ENCODE measurements at places on chromosomes 7 and 10.

DNA sequence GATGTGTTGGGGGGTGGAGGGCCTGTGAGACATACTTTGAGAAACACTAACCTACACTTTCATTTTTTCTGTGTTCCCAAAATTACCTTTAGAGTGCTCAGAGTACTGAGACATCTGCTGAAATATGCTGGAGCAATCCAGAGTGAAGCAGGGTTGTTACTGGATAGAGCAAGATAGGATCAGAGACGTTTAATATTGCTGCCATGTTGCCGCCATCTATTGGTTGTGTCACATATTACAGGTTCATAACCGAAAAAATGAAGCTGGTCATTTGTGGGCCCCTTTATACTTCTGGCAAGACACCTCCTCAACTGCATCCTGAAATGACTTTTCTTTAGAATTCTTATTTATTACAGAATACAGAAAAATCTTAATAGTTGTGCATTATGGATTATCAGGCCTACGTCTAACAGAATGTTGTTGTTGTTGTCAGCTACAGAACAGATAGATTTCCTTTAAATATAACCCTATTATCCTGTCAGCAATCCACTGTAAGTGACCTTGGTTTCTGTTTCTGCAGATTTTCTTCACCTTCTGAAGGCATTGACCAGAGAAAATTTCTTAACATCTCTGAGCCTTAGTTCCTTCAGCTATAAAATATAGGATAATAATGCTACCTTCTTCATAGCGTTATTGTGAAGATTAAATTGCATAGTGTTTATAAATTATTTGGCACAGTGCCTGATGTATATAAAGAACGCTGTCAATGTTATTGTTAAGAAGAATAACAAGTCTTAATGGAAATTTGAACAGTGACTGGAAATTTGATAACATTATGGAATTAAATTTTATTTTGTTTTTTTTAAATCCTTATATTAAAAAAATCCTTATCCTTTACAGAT, 16.2 kb upstream of the DLD start:
- peak; percentile 70 for DNase-seq

- no peak for DNase-seq
Observed at GRCh38 chr7:124155432-124156022, 122.7 kb upstream of the TMEM229A start.

DNA sequence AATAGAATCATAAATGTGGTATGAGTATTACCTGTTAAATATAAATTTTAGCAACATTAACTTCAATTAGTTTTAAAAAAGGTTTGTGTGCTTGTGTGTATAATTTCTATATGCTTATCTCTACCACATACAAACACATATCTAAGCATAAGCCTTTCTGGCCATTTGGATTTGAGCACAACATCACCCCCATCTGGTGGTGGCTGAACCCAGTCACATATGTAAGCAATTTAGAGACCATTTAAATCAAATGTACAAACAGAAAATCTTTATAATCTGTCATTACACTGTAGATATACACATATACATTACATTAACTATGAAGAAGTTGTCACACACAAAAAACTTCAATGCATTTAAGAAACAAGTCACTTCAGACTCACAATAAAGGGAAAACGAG, 31.7 kb downstream of the GPR22 start:
- DNase-seq = peak; percentile 48

- no peak for DNase-seq
Observed at GRCh38 chr10:67971311-67971710, 86.9 kb downstream of the SIRT1 start.

- DNase-seq = no peak
Observed at GRCh38 chr7:8325067-8325466, 63.1 kb upstream of the ICA1 start.

DNA sequence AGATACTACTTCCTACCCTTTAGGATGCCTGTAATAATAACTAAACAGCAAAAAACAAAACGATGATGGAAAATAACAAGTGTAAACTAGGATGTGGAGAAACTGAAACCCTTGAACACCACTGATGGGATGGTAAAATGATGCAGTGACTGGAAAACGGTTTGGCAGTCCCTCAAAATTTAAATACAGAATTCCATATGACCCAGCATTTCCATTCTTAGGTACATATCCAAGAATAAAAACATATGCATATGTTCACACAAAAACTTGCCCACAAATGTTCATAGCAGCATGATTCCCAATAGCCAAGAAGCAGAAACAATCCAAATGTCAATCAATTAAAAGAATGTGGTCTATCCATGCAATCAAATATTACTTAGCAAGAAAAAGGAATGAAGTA, 25.8 kb downstream of the SMURF1 start:
- no peak for DNase-seq

GRCh38 chr7:102273749-102274712, 12.6 kb upstream of the SH2B2 start:
- peak; percentile 60 for DNase-seq

GRCh38 chr7:116211006-116211912, 920 bp downstream of the TES start:
- peak; percentile 94 for DNase-seq

GRCh38 chr10:122931088-122931906, 20.9 kb downstream of the FAM24A start:
- DNase-seq = no peak

GRCh38 chr7:151553356-151553755, 33.7 kb upstream of the RHEB start:
- DNase-seq = no peak

- DNase-seq = peak; percentile 43
Observed at GRCh38 chr10:79444199-79445119, 965 bp downstream of the ZCCHC24 start.

GRCh38 chr7:148699024-148699781, 500 bp downstream of the CUL1 start:
- DNase-seq = no peak

DNA sequence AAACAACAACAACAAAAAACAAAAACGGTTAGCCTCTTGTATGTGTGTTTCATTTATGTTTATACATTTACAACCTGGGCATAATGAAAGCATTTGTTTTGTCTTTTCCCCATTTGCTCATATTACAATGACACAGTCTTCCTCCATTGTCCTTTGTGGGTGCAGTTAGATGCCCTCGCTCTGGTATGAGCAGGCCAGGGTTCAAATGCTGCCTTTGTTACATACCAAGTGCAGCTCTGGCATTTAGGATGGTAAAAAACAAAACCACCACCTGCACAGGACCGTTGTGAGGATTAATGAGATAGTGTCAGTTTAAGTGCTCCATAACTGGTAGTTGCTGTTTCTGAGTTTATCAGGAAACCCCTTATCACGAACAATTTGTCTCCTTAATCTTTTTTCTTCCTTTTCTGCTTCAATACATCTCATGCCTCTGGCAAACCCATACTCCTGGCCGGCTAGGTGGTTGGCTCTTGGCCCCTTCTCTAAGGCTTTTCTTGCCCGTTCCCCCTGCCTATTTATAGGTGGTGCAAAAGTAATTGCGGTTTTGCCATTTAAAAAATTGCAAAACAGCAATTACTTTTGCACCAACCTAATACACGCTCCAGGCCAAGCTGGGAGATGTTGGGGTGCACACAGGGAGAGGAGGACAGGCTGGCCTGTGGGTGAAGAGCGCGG, 18.6 kb upstream of the TMEM225B start:
- no peak for DNase-seq

DNA sequence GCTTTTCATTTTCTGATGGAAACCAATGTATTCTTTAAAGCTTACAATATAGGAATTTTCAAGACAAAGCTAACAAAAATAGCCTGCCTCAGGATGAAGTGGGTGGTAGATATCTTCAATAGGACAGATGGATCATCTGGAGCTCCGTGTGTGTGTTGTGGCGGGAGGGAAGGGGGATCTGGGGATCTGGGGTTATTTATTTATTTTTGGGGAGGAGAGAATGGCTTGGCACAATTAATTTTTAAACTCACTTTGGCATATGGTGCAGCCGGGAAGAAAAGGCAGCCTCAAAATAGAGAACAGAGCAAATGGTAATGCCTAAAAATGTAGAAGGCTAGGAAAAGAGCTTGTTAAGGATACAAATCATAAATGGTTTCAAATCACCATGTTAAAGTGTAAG, 11.6 kb upstream of the ABLIM1 start:
- DNase-seq = no peak

DNA sequence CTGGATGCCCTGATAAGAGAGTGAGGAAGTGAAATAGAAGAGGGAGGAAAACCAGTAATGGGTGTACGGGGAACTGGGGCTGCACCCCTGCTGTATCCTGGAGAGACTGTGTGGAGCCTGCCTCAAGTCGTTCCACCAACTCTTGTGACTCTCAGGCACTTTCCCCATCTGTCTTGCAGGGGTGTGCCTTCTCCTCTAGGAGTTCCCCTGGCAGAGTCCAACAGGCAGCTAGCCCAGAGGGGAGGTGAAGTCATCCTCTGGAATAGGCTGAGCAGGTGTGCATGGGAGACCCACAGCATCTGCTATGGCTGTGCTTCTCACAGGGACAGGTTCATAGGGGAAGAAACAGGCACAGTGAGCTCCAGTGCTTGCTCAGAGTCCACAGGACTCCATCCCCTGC, 46.8 kb downstream of the WIPF3 start:
- no peak for DNase-seq

GRCh38 chr7:64802699-64803098, 8.5 kb downstream of the ZNF138 start:
- DNase-seq = no peak

DNA sequence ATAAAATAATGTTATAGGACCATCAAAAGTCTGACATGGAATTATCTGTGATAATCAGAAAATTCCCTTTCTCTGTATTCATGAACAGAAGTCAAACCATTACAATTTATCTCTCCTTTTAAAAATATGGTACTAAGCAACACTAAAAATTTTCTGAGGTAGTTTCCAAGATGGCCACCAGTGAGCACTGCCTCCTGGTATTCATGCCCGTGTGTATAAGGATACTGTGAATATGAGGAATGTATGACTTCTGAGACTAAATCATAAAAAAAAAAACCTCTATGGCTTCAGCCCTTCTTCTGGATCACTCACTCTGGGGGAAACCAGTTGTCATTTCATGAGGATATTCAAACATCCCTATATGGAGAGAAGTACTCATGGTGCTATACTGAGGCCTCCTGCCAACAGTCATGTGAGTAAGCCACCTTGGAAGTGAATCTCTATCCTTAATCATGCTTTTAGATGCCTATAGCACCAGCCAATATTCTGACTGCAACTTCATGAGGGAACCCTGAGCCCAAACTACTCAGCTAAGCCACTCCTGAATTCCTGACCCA, 41.1 kb downstream of the SIRT1 start:
- DNase-seq = peak; percentile 18

DNA sequence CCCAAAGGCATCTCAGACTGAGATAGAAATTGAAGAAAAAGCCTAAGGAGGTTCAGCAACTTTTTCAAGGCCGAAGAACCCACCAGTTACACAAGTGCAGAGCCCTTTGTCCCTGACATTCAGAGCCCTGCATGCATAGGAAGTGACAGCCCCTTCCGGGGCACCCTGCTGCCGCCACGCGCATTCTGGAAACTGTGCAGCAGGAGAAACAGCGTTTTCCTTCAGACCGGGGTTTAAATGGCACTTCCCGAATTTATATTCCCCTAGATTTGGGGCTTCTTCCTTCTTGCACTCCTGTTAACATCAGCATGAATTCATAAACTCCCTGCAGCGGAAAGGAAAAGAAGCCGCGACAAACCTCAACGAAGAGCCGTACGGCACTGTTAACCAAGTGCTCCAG, 190.5 kb upstream of the C7orf33 start:
- DNase-seq = no peak

Data from brain microvascular endothelial cell (primary cell).